ENCODE measurements at places on chromosomes 3 and 15.

DNA sequence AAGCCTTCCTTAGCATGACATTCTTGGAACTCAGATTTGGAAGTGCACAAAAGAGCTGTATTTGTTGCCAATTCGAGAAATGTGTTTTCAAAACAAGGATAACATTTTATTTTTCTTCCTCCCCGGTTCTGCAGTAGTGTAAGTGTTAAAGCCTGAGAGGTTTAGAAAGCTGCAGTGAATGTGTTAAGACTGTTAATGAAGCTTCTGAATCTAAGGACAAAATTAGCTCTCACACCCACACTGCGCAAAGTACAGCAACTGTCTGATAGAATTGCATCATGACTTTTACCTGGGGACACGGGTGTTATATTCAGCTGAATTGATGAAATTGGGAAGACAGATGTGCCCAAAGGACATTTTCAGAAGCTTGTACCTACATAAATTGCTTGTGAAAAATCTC, 344.4 kb downstream of the CADM2 start:
- DNase-seq = no peak

GRCh38 chr3:23659274-23659673, 146.5 kb upstream of the UBE2E1 start:
- no peak for DNase-seq

- no peak for DNase-seq
Measured at GRCh38 chr3:139655909-139656595, 21.7 kb downstream of the NMNAT3 start.

- DNase-seq = no peak
Measured at GRCh38 chr3:186596568-186597287, 16.1 kb upstream of the AHSG start.

DNA sequence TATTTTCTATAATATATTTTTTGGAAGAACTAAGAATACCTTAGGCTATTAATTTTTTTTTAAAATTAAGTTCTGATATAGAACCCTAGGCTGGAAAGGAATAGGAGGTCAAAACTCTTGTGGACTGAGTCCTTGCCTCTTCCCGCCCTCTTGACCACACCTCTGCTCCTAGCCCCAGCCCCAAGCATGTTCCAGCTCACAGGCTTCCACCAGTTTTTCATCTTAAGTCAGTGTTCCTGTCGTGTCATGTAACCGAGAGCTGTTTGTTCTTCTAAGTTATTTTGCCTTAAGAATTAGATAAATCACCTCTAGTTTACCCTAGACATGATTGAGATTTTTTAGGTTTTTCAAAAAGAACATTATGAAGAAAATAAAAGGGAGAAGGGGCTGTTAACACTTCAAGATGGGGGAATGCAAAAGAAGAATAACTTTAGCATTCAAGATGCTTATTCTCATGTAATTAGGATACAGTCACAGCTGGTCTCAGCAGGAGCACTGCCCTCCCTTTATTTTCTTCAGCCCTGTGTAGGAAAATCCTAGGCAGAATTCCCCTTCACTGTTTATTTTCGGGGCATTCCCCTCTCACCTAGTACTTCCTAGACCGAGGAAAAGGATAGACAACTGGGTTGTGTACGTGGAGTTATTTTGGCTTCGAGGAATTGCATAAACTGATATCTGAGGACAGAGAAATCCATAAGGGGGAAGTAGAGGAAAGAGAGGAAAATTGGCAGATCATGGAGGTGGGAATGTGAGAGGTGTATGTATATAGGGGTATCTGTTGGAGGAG, 110.2 kb downstream of the CMSS1 start:
- no peak for DNase-seq

- no peak for DNase-seq
Measured at GRCh38 chr3:160403028-160403545, 3.6 kb downstream of the SMC4 start.

DNA sequence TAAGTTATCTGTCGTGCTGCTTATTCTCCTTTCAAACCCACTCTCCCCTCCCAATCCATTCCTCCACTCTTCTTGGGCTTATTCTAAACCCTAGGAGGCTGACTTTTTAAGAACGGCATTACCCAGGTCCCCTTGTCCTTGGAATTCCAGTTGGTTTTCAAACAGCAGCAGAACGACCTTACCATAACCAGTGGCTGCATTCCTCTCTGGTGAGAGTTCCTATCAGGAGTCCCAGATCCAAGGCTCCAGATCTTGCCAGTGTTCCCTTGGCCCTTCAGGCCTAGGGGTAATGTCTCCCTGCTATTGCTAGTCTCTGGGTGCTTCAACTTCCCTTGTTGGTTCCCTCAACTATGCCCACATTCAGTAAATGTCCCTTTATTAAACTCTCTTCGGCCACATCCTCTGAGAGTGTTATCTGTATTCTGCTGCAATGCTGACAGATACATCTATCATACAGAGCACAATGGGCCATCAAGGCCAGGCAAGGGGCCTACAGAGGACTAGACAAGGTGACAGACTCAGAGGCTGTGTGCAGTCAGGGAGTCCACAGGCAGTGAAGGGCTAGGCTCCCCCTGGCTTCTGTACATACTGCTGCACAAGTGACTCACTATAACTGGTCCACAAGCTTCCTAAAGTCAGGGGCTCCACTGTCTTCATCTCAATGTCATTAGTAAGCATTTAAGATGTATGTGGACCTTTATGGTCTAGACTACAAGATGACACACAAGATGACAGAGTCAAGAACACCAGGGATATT, 10.1 kb downstream of the LYSMD2 start:
- DNase-seq = no peak

DNA sequence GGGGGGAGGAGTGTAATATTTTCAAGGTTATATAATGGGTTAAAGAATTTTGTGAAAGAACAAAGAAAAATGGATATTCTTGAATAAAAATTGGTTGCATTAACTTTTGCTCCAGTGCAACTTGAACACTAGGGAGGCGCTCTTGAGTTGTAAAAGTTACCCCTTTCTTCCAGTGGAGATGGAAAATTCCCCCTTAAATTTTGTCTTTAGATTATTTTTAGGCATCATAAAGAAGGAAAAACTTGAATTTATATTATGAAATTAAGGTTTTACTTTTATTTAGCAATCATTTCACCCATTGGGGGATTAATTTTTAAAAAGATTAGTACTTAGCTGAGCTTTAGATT, 550 bp upstream of the CHD2 start:
- no peak for DNase-seq

GRCh38 chr3:69342074-69342473, 43.8 kb downstream of the FRMD4B start:
- no peak for DNase-seq

DNA sequence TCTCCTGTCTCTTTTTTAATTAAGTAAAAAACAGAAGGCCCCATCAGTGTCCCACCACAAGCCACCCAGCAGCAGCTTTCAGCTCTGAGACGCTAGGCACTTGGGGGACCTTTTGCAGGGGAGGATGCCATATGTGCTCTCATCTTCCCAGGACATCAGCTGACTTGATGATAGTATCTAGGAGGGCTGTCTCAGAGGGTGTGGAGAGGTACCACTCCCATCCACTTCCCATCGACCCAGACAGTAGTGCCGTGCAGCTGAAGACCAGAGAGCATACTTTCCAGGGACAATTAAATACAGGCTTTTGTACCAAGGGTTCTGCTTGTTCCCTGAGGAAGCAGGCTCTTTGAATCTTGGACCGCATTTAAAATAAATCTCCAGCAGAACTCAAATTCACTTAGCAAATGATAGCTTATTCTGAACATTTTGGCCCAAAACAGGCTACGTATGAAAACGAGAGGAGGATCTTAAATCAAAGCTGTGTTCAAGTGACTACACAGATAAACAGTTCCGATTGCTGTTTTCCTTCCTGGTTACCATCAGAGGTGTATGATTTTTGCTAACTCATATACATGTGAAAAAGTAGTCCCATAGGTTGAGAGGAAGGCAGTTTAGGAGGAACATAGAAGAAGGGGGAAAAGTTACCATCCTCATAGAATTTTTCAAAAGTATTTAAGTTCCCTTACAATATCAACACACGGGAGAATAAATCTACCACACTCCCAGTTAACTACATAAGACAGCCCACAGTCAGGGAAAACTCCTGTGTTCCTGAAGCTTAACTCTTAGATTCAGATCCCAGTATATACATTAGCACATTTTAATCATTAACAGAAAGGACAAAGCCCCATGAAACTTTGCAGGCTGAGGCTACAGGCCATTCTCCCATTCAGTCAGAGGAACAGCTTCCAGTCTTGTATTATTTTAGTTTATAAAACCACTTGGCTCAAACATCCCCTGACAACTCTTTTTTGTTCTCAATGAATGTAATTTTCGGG, 9.5 kb downstream of the WNT5A start:
- DNase-seq = no peak
